Lower lobe of right lung (tissue), 2 donors: ENCODE measurements at places on chromosomes 2 and 18. TPM values are rescaled to one million over a fixed set of nuclear protein-coding genes. Genes with fewer than 3 reads are reported as not detected.

MAP2 gene
- total RNA-seq: 22.6 TPM

SNTG2 gene
- 1.4 TPM for total RNA-seq

BCS1L gene
- total RNA-seq: 26.7 TPM

EVX2 gene
- not detected for total RNA-seq

SH3BP4 gene
- total RNA-seq: 36.8 TPM

ACVR1C gene
- 1.7 TPM for total RNA-seq

SLC5A7 gene
- 0.30 TPM for total RNA-seq

KLHL30 gene
- total RNA-seq: 0.71 TPM

SPDYA gene
- total RNA-seq: 1.9 TPM

DNA sequence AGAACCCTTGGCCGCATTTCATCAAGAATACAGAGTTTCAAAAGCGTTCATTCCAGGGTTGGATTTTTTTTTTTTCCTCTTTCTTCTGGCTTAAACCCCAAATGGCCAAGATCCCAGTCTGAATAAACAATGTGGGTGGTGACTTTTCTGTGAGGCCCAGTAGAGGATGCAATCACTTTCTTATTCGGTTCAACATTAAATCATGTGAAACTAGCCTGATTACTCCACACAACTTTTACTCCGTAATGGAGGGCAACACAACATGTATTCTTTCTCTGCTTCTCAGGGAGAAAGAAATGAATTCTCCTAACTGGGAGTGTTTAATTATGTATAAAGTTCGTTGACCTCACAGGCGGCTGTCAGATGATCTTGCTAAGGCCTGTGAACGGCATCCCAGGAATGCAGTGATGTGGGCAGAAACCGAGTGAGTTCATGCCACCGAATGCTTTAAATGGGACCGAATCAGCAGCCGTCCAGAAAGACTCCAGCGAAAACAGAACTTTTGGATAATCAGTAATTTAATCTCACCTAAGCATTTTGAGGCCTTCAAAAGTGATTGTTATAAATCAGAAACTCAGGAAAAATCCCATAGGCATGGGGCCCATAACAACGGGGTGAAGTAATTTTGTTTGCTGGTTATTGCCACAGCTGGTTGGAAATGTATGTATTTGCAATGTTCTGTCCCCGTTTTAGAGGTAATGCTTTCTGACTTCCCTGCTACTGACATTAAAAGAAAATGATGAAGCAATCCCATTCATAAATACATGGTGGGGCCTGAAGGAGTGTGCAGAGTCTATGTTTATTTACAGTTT is 81.5 kb downstream of the BCL2 start:
- DNase-seq: no peak

DNA sequence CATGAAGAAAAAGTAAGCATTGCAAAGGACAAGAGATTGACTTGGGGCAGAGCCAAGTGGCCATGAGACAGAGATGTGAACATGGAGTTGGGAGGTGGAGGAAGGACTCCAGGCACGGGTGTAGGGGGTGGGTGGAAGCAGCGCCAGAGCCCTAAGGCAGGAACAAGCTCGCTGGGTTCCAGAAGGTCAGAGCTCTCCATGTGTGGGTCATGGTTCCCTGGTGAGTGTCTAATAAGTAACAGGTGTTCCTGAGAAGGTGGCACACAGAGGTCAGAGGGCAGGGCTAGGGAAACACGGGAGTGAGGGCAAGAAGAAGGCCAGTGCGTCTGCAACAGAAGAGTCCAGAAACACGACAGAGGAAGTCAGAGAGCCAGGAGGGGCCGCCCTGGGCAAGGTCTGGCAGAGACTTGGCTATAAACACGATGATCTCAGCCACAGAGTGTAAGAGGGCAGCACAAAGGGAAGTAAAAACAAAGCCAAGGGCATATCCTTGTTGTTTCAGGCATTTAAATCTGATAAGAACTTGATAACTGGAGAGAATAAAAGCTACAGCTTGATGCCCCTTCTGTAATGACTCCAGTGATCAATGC is 260.8 kb downstream of the TGIF1 start:
- DNase-seq: peak; percentile 72

- peak; percentile 82 for DNase-seq
Measured at GRCh38 chr2:219230059-219230540, 494 bp downstream of the ANKZF1 start.

- DNase-seq: no peak
Measured at GRCh38 chr2:198127627-198128026, 323.2 kb downstream of the PLCL1 start.

DNA sequence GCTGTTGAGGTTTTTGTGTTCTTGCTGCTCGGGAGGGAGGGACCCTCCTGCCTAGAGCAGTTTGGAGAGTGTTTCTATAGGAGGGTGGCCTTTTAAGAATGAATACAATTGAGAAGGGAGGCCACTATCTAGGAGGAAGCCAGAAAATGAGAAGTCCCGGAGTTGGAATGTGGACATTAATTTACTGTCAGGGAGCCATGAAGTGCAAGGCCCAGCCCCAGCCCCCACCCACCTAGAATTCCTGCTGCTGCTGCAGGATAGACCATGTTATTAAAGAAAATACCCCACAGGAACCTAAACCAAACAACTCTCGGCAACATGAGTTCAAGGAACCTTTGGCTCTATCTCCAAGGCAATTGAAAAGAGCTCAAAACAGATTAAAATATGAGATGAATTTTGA is 46.0 kb downstream of the ZBTB7C start:
- no peak for DNase-seq

GRCh38 chr2:222058819-222059445 is 239.9 kb downstream of the PAX3 start:
- no peak for DNase-seq

DNA sequence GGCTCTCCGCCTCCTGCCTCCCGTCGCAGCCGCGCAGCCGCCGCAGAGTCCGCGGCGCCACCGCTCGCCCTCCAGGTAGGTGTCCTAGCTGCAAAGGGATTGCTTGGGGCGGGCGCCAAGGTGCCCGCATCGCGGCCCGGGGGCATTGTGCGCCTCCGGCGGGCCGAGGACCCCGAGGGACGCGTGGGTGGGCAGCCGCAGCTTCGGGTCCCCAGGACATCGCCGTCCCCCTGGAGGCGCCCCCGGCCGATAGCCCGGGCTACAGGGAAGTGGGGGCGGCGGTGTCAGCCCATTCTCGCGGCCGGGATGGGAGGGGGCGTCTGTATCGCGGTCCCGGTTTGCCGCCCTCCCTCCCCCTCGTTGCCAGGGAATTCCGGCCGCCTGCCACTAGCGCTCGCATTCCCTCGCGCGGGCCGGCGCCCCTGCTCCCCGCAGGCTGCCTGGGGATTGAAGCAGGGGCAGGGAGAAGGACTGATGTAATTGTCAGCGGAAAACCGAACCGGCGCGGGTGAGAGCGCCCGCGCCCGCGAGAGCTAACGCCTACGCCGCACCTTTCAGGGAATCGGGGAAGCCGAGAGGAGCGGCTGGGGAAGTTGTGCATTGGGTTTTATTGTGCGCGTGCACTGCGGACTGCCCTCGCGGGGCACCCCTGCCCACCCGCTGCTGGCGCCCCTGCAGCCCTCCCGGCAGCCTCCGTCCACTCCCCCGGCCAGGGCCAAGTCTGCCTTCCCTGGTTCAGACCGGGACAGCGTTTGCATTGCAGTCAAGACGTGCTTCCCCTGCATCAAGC is 483 bp downstream of the OSBPL6 start:
- peak; percentile 49 for DNase-seq

GRCh38 chr2:160293391-160294091 is 93.5 kb upstream of the ITGB6 start:
- DNase-seq: no peak

- DNase-seq: no peak
Measured at GRCh38 chr2:230717600-230717999, 5.0 kb downstream of the CAB39 start.

DNA sequence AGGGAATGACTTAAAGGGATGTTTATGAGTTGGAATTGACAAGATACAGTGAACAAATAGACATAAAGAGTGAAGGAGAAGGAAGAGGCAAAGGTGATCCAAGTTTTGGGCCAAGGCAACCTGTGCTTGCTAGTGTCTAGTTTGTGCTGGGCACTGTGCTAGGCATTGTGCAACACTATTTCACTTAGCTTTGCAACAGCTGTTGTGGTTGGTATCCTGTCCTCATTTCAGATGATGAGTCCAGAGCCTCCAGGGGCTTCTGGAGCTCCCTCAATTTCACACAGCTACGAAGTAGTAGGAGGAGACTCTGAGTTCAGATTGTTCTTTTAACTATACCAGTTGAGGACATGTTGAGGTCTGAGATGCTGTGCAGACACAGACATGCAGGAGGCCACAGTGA is 18.1 kb upstream of the LOXHD1 start:
- DNase-seq: no peak

DNA sequence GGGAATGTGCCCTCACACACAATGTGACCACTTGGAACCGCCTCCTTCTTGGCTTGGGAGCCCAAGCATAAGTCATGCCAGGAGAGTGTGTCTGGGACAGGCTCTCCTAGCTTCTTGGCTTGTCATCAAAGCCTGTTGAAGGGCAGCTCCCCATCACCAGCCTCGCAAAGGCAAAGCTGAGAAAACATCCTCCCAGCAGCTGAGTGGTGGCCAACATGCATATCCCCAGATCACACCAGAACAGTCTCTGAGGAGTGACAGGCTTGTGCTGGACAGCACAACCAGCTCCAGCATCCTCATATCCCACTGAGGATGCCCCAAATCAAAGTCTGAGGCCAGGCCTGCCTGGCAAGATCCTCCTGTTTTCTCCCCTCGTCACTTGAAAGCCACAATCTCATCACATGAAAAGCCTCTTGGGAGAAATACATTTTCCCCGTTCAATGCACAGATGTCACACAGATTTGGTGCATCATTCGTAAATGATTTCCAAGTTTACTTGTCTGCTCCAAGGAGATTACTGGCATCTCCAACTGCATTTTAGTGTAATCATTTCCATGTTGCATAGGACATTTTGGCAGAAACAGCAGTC is 269.3 kb downstream of the TTC32 start:
- DNase-seq: no peak

DNA sequence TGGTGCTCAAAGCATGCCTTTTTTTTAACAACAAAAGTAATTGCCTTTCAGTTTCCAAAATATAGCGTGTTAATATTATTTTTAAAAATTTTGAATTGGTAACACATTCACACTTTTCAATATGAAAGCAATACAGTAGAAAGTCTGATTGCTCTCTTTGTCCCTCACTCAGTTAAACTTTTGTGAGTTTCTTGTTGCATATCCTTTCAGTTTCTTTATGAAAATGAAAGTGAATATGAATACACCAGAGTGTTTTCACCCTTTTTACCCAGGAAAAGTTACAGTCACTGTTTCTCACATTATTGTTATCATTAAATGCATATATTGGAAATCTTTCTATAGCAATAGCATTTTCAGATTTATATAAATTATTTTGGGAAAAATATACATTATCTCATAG is 377.4 kb upstream of the CRIM1 start:
- no peak for DNase-seq

- no peak for DNase-seq
Measured at GRCh38 chr2:4869154-4869553, 823.0 kb upstream of the SOX11 start.

DNA sequence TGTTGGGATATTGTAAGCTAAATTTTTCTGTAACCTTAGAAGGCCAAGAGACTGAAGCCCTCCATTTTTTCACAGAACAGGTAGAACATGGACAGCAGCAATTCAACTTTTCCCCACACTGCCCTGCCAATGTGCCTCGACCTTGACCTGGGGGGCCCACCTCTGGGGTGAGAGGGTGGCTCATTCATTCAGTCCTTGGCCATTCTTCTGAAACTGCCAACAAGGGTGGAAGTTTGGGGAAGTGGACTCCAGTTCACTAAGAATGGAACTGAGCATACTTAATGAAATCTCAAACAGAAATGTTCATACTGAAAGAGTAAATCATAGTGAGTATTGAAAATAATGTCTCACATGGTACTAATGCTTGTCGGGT is 1.1 kb downstream of the EEF1B2 start:
- DNase-seq: no peak

DNA sequence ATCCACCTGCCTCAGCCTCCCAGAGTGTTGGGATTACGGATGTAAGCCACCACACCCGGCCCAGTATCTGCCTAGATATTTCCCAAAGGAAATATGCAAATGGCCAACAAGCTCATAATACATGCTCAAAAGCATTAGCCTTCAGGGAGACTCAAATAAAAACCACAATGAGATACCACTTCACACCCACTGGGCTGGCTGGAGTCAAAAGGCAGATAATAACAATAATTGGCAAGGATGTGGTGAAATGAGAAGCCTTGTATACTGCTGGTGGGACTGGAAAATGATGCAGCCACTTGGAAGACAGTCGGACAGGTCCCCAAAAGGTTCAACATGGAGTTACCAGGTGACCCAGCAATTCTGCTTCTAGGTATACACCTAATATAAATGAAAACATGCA is 20.5 kb upstream of the ZNF516 start:
- DNase-seq: no peak

DNA sequence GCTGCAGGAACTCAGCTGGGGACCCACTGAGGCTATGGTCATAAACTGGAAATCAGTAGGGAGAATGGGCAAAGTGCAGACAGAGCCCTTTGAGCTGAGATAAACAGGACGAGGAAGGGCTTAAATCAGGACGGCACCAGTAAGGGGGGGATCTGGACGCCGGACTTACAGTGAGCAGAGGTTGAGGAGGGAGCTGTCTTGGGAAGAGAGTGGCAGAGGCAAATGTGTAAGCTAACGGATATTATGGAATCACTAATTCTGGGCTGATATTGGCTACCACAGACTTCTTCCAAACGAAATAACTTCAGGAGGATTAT is 539 bp downstream of the CYP27A1 start:
- no peak for DNase-seq

DNA sequence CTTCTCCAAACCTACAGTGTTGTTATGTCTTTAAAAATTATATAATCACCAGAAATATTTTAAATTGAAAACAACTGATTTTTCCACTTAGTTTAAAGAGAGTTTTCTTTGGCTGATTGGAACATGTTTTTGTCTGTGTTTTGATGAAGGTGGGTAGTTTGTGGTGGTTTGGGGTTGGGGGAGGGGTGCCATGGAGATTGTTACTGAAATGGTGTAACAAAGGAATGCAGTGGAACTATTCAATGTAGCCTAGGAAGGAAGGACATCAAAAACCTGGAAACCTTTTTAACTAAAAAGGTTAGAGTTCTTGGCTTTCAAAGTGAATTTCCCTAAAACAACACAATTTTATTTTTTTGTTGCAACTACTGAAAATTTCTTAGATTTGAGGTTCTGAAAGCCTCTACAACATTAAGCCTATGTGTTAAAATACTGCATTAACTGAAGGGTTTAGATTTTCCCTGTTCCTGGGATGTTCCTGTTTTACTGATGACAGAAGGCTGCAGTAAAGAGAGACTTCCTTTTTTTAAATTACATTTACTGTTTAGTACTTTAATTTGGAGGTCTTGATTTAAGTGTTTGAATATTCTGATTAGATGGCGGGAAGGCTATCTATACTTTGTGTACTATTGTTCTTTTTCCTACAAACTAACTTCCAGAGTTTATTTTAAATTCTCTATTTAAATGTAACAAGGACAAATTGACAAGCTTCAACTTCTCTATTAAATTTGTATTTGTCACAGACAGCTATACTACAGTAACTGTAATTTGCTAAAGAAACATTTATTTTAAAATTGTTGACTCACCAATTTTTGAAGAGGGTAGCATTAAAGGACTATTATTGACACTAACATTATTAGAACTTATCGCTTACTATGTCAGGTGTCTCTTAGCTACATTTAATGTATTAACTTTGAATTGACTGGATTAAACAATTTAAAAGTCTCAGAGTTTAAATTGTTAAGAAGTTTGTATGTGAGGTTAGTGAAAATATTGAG is 87.7 kb downstream of the LIMS1 start:
- DNase-seq: no peak
